GM10248 (cell line): ENCODE measurements at places on chromosomes 1 and 21.

DNA sequence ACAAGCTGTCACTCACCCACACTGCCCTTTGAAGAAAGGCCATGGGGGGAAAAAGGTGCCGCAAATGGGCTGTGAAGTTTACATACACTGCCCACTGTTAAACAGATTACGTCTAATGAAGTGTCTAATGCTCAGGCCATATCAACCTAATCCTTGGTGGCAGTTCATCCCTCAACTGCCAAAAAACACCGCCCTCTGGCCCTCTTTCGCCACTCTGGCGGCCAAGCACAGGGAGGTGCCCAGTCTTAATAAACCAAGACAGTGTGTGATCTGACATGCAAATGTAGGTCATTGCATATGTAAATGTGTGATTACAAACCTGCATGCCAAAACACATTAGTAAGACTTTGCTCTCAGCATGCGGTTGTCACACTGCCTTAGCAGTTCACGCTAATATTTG lies 89.5 kb downstream of the NEK7 start:
- DNase-seq, result no peak

DNA sequence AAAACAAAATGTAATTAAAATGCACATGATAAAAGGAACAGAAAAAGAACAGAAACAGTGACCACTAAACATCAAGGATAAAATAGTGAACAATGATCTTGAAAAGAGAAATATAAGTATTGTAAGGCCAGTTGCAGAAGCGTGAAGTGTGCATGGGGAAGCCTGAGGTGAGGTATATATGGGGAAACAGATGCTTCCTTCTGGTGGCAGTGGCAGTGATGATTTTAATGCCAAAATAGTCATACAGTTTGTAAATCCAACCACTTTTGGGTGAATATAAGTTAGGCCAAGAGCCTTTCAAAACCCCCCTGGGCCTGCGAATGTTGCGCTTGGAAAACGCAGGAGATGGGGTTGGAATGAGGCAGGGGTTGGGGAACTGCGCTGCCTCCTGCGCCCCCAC lies 27.3 kb downstream of the TTC3 start:
- no peak for DNase-seq

GRCh38 chr21:33286076-33286475 lies 19.9 kb downstream of the IL10RB start:
- DNase-seq, result no peak

- no peak for DNase-seq
Observed at GRCh38 chr1:45957684-45958083, 154.3 kb downstream of the MAST2 start.

GRCh38 chr1:89069951-89070350 lies 4.9 kb upstream of the GBP1 start:
- DNase-seq, result no peak

DNA sequence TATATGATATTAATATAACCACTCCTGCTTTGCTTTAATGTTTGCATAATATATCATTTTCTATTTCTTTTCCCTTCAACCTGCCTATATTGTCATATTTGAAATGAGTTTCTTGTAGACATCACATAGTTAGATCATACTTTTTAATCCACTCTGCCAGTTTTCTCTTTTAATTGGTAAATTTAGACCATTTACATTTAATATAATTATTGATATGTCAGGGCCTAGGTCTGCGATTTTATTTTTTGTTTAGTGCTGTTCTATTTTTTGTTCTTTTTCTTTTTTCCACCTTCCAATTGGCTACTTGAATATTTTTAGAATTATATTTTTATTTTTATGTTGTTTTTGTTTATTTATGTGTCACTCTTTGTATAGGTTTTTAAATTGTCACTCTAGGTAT lies 213.3 kb downstream of the C1orf94 start:
- no peak for DNase-seq

DNA sequence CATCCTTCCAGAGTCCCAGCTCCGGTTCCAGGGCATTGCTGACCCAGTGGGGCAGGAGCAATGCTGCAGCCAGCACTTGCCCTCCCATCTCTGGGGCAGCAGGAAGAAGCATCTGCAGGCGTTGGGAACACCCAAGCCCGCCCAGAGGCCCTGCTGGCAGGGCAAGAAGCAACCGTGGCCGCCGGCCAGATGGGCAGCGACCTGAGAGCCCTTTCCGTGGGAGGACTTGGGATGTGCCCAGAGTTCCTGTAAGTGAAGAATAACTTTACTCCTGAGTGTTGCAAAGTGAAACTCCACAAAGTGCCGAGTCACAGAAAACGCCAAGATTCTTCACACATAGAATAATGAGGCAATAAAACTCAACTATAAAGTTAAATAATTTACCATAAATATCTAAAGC lies 46.0 kb downstream of the GRIK3 start:
- no peak for DNase-seq

DNA sequence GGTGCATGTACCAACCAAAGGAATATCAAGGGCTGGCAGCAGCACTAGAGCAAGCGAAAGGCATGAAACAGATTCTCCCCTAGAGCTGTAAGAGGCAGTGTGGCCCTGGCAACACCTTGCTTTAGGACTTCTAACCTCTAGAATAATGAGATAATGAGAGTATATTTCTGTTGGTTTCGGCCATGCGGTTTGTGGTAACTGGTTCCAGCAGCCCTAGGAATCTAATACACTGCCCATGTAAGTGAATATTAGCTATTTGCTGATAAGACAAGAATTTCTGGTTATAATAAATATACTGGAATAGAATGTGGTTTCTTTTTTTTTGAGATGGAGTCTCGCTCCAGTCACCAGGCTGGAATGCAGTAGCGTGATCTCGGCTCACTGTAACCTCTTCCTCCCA lies 199.4 kb downstream of the GABPA start:
- DNase-seq, result no peak

GRCh38 chr1:67973051-67973450 lies 77.4 kb downstream of the DIRAS3 start:
- no peak for DNase-seq

DNA sequence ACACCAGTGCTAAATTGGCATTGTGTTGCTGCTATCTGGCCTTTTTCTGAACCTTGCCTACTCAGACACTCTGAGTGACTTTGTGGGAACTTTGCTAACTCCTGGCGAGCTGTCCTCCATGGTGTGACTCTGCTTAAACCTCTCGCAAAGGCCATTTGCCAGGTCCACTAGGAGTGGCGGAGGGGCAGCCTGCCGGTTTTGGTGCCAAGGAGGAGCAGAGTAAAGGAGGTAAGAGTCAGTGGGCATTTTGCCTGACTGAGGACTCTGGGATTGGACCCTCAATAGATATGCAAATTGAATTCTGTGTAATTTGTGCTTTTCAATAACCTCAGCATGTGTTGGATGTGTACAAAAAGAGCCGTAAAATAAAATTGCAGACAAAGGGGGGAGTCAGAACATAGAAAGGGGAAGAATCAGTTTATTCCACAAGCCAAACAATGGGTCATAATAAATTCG lies 386.6 kb upstream of the NFIA start:
- no peak for DNase-seq
